ENCODE measurements at places on chromosomes 5 and 9.

- no peak for DNase-seq
Observed at GRCh38 chr9:78630966-78631365, 334.0 kb downstream of the PSAT1 start.

- DNase-seq: no peak
Observed at GRCh38 chr5:42587096-42587723, 164.0 kb downstream of the GHR start.

GRCh38 chr9:126935630-126936029, 21.0 kb downstream of the RALGPS1 start:
- no peak for DNase-seq

DNA sequence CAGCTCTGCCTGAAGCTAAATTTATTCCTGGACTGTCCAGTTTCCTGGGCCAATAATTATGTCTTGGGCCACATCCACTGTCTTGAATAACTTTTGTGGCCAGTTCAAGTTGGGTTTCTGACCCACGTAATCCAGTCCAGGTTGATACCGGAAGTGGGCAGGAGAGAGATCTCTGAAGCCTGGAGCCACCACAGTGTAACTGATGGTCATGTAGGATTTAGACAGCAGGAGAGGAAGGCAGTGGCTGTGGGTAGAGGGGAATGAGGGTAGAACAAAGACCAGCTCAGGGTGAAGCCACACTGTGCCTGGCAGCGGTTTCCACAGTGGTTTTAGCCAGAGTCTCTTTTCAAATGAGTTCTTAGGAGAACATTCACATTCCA, 30.2 kb downstream of the SH3PXD2B start:
- DNase-seq: no peak

DNA sequence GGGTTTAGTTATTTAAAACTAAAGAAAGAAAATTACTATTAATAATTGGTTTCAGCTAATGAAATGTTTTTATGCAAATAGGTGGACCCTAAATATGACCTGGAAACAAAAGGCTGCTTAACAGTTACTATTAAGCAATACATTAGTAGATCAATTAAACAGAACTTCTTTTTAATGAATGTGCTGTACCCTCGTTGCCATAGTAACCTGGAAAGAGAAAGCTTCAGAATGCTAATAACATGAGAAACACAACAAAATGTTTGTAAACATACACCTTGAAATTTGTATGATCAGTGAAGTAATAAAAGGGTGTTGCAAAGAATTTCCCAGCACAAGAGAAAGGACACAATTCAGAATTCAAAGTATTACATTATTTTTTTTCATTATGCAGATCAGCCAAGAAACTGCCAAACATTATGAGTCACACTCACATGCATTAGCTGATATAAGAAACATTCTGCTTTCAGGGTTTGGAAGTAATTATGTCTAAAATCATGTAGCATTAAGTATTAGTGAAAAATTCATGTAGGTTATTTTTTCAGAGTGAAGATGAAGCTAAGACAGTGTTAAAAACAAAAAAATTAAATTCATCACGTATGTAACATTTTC, 348.3 kb downstream of the ISL1 start:
- DNase-seq: no peak

- no peak for DNase-seq
Observed at GRCh38 chr9:2288309-2288708, 273.2 kb downstream of the SMARCA2 start.

DNA sequence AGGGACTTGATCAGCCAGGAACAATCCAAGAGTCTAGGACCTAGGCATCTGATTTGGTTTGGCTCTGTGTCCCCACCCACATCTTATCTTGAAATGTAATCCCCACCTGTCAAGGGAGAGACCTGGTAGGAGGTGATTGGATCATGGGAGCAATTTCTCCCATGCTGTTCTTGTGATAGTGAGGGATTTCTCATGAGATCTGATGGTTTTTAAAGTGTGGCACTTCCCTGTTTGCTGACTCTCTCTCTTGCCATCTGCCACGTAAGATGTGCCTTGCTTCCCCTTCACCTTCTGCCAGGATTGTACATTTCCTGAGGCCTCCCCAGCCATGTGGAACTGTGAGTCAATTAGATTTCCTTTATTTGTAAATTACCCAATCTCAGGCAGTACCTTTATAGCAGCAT, 201.7 kb upstream of the ACTBL2 start:
- no peak for DNase-seq

DNA sequence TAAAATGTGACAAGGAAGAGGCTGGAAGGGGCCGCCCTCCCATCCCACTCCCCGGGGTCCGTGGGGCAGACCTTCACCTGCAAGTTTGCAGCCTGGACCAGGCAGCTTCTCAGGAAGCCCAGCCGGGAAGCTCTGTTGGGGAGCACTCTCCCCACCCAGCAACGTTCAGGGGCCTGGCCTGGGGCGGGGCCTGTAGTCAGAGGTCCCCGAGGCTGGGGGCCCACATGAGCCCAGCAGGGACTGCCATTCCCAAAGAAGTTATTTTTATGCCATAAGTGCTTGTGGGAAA, 32.7 kb upstream of the NOTCH1 start:
- DNase-seq: no peak

DNA sequence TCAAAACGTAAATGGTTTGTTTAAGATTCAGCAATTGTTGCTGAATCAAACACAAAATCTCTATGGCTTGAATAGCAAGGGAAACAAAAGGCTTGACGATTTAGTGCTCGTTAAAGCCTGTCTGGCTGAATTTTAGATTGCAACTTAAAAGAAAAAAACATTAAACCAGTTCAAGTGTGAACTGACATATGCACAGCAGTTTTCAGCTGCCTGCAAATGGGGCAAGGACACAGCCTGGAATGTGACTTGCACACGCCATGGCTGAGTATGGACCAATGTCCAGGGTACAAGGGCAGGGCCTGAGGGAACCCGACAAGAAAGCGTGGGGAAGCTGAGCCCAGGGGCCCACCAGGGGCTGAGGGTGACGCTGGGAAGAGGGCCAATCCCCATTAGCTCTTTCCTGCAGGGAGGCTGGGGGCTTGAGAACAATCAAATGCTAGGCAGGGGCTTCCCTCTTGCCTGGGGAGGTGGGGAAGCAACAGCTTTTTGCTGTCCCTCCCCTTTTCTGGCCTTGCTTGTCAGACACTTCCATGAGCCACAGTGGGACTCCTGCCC, 89.6 kb upstream of the LRRTM2 start:
- DNase-seq: no peak

DNA sequence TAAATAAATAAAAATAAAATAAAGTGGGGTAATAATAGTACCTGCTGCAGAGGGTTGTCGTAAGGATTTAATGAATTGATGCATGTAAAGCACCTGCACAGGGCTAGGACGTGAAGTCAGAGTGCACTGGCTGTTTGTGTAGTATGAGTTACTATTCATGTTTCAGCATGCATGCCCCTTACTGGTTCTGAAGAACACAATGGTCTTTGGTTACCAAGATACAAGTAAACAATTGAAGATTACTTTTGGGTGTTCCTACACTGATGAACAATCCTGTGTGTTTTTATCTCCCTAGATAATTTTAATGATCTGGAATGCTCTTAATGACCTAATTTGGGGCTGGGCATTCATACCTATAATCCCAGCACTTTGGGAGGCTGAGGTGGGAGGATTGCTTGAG, 23.2 kb upstream of the PRRC2B start:
- no peak for DNase-seq

GRCh38 chr9:133321411-133321935, 14.5 kb downstream of the SURF6 start:
- no peak for DNase-seq

DNA sequence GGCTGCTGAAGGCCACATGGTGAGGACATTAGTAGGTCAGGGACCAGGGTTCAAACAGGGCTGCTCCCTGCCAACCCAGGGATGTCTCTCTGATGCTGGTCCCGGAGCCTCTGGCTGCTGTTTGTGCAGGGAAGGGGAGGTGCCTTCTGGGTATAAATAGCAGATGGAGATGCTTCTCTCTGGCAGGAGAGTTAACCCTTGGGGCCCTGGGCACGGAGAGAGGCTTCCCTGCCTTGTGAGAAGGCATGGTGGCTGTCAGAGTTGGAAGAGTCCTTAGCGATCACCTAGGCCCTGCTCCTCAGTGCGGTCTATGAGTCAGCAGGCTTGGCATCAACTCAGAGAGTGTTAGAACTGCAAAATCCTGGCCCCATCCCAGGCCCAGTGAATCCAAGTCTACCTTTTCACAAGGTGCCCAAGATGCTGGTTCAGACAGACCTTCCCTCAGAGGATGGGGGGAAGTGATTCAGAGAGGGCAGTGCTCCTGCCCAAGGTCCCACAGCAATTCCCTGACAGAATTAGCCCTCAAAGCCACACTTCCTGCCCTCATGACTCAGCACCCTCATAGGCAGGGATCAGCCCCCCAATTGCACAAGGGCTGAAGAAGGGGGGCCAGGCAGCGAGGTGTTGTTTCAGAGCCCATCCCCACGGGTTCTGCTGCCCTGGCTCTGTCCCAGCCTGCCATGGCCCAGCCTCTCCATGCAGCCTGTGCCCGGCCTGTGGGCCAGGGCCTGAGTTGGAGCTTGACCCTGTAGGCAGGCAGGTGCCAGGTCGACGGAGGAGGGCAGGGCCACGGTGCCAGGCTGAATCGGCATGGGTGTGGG, 25.6 kb downstream of the CAMK2A start:
- DNase-seq: no peak

DNA sequence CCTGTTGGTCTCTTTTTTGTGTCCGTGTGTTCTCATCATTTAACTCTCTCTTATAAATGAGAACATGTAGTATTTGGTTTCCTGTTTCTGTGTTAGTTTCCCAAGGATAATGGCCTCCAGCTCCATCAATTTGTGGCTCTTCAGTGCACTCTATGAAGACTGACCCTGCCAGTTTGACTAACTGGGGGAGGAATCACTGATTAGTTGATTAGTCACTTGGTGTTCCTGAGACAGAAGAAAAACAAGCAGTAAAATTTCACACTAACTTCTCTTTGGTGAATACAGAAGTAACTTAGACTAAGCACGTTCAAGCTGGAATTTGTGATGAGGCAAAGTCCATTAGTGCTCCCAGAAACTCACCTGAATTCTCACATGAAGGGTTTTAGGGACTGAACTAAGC, 495.8 kb upstream of the RORB start:
- DNase-seq: no peak

DNA sequence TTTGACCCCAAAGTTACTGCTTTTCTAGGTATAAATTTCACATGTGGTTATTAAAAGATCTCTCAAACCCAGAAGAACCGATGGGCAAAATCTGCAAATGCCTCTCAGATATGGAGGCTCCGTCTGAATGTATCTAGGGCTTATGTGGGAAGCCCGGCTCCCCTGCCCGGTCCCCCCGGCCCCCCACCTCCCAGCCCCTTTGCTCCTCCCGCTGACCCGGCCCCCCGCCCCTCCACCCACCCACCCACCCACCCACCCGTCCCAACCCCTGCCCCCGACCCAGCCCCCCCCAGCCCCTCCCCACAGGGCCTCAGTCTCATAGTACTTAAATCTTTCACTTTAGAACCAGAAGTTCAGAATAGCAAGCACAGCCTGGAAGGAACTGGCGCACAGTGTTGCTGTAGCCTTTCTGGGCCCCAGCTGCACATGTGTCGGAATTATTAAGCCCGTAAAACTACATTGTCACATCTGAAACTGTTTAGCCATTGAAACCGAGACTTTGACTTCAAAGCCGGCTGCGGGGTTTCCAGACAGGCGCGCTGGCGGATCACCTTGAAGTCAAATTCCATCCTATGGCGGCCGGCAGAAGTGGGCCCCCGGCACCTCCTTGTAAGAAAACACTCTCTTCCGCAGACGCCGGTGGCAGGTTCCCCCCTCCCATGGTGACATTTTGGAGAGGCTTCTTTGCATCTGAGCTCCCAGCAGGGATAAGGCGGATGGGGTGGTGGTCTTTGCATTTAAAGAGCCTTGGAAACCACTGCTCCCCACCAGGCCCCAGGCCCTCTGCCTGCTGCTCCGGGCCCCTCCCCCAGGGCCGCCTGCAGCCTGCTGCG, 12.8 kb downstream of the NKD2 start:
- DNase-seq: no peak

- no peak for DNase-seq
Observed at GRCh38 chr5:178577376-178577839, 12.8 kb downstream of the COL23A1 start.

DNA sequence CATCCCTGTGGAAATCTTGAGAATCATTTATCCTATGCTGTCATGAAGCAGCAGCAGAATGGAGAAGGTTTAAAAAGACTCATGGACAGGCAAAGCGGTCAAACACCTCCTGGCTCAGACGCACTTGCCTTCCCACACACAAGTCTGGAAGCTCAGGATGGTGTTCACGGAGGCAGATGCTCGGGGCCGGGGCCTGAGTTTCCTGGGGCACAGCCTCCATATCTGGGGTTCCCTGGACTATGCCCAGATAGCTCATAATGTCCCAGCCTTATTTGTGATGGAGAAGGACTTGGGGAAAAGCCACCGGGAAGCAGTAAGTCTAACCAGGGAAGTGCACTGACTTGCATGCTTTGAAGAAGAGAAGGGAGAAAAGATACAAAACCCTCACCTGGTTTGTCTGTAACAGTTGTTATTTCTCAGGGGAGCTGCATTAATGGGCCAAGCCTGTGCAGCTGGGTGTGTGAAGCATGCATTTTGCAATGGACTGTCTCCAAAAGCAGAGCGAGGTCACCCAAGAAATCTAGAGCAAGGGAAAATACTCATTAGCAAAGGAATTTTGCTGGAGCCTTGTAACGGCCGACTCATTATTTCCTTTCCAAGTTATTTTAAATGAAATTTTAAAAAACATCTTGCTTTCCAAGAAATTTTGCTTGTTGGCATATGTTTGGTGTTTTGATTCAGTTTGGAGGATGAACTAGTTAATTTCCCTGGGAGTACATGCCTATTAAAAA, 3.4 kb downstream of the S1PR3 start:
- DNase-seq: no peak

DNA sequence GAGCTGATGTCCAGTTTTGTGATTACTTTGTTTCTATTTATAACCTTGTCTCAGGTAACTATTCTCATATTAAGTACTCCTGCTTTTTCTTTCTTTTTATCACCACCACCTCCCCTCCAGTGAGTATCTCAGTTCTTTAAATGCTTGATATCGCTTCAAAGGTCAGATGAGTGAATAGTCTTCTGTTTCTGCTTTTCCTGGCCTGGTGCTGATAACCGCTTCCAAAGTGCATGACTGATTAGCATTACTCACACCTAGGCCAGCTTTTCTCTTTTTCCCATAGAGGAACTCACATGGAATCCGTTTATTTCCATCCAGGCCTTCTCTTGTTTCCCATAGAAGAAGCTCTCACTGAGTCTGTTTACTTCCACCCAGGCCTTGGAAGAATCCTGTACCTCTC, 3.2 kb downstream of the SLC36A1 start:
- DNase-seq: no peak

GRCh38 chr9:27377811-27378456, 81.0 kb upstream of the EQTN start:
- DNase-seq: no peak

GRCh38 chr5:140630292-140631035, 2.5 kb downstream of the CD14 start:
- DNase-seq: no peak

- no peak for DNase-seq
Observed at GRCh38 chr5:149745212-149745942, 15.3 kb downstream of the PPARGC1B start.
